Gastroesophageal sphincter (tissue), 4 donors: ENCODE measurements at places on chromosomes 7 and 10. TPM values are rescaled to one million over a fixed set of nuclear protein-coding genes. Genes with fewer than 3 reads are reported as not detected.
A peak's percentile ranks its signal among the peaks of the same experiment; 100 is the strongest.

TMEM196 gene
- total RNA-seq = not detected

GRK5 gene
- total RNA-seq = 71.6 TPM

PRKRIP1 gene
- 11.7 TPM for total RNA-seq

STRIP2 gene
- 2.6 TPM for total RNA-seq

CLEC2L gene
- 0.39 TPM for total RNA-seq

EPDR1 gene
- total RNA-seq = 14.3 TPM

- no peak for ATAC-seq
Observed at GRCh38 chr7:153408360-153409335, 643.5 kb upstream of the DPP6 start.

GRCh38 chr7:78165854-78166253 lies 367.3 kb downstream of the PHTF2 start:
- no peak for ATAC-seq

DNA sequence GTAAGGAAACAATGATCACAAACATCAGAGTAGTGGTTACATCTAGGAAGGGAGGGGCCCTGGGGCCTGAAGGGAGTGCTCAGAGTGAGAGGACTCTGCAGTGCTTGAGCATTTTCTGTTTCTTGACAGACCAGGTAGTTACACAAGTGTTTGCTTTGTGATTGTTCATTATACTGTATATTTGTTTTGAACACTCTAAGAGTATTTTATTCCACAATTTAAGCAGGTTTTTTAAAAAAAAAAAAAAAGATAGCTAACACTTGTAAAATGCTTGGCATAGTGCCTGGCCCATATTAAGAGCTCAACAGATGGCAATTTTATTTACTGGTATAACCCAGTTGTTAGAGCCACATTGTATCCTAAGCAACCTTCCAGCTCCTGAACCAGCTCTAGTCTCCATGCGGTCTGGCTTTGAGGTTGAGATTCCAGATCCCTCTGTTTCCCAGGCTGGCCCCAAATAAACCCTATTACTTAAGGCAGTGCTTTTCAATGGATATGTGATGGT lies 20.1 kb upstream of the ATXN7L1 start:
- no peak for ATAC-seq

- ATAC-seq = no peak
Observed at GRCh38 chr7:74074770-74075169, 8.8 kb upstream of the LIMK1 start.

- peak; percentile 9 for ATAC-seq
Observed at GRCh38 chr7:151632750-151633515, 113.2 kb upstream of the RHEB start.

- no peak for ATAC-seq
Observed at GRCh38 chr7:138890499-138891445, 90.4 kb downstream of the KIAA1549 start.

DNA sequence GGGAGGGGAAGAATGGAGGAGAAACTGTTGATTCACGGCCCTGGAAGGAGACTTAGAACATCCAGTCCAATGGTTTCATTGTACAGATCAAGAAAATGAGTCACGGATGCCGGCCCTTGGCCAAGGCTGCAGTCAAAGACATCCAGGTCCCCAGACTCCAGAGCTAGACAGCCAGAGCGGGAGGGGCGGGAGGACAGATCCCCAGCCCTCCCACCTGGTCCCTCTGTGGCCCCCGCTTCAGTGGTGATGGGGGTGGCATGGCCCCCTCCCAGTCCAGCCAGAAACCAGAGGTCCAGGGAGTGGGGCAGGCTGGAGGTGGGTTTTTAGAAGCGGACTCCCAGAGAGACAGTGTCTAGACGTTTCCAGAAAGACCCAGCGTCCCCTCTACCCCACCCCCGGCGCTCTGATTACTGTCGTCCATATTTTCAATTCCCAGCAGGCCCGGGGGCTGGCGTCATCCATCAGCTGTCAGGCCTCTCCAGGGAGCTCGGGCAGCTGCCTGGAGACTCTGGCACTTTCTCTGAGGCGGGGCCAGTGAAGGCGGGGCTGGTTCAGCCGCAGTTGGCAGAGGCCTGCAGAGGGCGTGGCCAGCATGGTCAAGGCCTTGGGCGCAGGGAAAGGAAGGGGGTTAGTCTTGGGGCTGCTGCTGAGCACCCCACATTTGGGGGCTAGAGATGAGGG lies 8.0 kb upstream of the HSPB1 start:
- peak; percentile 84 for ATAC-seq

GRCh38 chr10:130111852-130112180 lies 1.2 kb upstream of the C10orf143 start:
- no peak for ATAC-seq

DNA sequence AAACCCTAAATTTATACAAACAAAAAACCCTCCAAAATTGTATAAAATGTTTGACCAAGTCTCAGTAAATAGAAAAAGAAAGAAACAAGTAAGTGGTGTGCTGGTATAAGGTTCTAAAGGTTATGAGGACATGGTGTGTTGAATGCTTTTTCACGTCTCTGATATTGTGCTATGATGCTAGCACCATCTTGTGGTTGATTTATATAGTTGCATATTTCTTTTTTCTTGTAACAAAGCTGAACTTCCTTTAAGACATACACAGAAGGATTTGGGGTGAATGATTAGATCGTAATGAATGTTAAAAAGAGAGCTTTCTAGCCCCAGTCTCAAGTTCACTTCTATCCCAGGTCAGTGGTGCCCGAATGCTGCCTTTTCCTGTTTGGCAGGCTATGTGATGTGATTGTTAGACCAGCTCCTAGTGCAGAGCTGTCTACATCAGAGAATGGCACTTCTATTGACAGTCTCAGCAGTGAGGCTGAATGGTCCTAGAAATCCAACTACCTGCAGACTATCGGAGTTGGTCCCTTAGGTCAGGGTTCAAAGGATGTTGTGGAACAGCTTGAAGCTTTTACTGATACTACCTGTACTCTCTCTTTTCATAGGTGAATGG lies 25.0 kb downstream of the VTI1A start:
- no peak for ATAC-seq

DNA sequence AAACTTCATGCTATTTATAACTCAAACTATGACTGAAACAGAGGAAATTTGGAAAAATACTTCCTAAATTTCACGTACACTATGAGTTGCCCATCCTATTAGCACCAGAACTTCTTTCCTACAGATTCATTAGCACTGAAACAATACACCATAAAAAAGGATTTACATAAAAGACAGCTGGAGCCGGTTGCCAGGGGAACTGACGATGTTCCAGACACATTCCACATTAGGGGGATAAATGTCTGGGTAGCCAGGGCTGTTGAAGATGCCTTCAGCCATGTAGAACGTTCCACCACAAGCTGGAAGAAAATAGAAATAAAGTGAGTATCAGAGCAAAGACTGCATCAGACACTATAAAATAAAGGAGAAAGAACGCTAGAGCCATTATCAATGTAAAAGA lies 129.8 kb upstream of the RSU1 start:
- no peak for ATAC-seq

- peak; percentile 50 for ATAC-seq
Observed at GRCh38 chr10:62492012-62492869, 118.1 kb downstream of the ZNF365 start.

DNA sequence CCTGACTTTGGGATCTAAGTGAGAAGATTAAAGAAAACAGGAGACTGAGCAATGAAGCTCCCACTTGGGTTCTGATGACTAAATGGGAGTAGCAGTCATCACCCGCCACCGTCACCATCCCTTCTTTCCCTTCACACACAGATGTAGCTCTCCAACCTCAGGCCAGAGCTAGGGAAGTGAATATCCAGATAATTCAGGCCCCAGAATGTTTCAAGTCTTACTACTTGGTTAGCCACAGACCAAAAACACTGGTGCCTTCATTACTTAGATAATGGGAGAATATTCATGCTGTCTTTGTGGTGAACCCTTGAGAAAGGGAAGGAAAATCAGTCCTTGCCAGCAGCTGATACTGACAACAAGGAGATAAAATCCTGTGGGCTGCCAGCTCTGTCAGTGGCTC lies 100.7 kb downstream of the OSBPL3 start:
- ATAC-seq = no peak
